Foreskin melanocyte (primary cell): ENCODE measurements at places on chromosomes 4 and X.

- no peak for DNase-seq
Observed at GRCh38 chr4:164531336-164531735, 222.6 kb upstream of the SMIM31 start.

GRCh38 chrX:106035064-106035463, 3.5 kb downstream of the SERPINA7 start:
- DNase-seq: no peak

DNA sequence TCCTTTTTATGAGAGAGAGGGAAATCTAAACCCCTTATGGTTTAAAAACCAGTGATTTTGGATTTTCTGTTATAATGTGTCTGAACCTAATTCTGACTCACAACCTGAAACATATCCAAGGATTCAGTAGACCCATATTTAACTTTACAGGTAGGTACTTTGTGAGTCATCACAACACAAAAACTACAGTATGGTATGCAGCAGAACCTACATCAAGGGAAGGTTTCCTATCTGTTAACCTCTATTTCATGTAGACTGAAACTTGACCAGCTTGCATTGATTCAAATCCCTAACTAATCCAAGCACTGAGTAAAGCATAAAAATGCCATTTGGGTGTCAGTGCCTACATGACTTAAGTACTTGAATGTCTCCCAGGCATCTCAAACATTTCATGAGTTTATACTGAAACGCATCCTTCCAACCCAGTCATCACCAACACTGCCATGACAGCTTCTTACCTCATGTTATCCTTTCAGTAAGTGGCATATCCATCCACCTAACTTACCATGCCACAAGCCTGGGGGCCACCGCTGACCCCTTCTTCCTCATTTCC, 4.3 kb upstream of the ARHGAP10 start:
- DNase-seq: no peak

GRCh38 chrX:136577552-136577951, 45.5 kb downstream of the VGLL1 start:
- DNase-seq: no peak

DNA sequence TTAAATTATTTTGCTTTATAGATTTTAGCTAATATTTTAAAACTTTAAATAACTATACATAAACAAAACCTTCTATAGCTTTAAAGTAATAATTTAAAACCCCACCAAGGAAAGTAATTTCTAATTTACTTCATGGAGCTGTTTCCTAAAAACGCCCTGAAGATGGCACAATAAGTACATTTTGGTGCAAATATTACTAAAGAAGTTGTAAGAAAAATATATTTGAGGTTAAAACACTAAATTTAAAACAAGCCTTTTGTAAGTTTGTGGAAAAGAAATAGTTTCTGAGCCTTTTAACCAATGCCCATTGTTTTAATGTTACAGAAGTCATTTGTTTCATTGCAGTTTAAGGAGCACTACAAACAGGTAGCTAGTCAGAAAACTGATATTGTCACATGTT, 137.4 kb upstream of the AGA start:
- DNase-seq: no peak

DNA sequence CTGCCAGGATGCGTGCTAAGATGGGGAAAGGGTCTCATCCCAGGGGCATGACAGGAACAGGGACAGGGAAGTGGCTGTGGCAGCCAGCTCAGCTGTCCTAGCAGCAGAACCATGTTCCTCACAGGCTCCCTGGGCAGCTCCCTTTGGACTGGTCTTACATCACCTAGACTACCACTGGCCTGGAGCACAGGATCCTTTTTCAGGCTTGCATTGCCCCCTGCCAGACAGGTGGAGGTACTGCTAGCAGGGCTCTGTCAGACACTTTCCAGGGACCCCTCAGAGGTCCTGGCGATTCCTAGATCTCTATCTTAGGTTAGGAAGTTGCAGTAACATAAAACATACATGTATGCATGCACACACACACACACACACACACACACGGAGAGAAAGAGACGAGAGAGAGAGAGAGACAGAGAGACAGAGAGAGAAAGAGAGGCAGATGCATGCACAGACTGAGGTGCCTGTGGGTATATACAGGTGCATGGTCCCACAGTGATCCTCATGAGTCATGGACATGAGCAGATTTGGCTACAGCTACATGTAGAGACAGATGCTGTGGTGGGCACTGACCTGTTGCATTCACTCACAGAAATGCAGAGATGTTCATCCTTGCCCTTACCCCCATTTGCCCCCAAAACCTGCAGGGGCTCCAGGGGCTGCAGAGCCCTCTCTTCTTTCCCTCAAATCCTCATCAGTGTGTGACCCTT, 63.6 kb downstream of the STARD8 start:
- no peak for DNase-seq

GRCh38 chr4:67109276-67109675, 436.0 kb downstream of the CENPC start:
- no peak for DNase-seq

GRCh38 chr4:120921456-120922380, 808 bp downstream of the PRDM5 start:
- DNase-seq: peak; percentile 57

DNA sequence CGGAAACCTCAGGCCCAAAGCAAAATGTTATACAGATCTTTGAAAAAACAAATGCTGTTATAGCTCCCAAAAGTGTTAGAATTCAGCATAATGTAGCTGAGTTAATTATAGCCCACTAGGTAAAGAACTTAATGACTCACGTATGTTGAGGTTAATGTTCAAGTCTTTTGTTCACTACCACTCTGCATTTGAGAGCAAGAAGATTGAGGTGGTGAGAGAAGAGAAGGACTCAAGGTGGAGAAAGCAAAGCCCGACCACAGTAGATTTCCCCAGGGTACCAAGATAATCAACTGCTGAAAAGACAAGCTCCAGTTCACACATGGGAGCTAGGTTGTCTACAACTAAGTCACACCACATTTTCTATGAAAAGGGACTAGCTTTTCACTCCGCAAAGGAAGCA, 480.2 kb downstream of the DTHD1 start:
- DNase-seq: no peak

- DNase-seq: peak; percentile 73
Observed at GRCh38 chrX:103565752-103566151, 19.6 kb upstream of the TCEAL4 start.

- no peak for DNase-seq
Observed at GRCh38 chr4:84905646-84906045, 60.8 kb downstream of the WDFY3 start.

- no peak for DNase-seq
Observed at GRCh38 chr4:2606960-2607506, 70.6 kb downstream of the FAM193A start.

GRCh38 chr4:23171976-23172375, 479.2 kb downstream of the GBA3 start:
- DNase-seq: peak; percentile 69

- DNase-seq: no peak
Observed at GRCh38 chr4:158841540-158841939, 72.7 kb downstream of the FNIP2 start.

DNA sequence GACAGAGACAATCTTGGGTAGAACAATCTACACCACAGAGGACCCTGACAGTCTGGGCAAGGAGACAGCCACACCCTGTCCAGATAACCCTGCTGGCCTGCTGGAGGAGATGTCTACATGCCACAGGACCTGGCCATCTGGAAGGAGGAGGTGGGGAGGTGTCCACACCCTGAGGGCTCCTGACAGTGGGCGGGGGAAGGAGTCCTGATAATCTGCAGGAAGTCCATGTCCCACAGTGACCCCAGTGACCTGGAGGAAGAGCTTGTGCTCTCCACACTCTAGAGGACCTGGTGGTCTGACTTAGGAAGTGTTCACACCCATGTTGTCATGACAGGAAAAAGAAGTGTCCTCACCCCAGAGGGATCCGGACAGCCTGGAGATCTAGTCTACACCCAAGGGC, 5.5 kb downstream of the SUV39H1 start:
- no peak for DNase-seq

DNA sequence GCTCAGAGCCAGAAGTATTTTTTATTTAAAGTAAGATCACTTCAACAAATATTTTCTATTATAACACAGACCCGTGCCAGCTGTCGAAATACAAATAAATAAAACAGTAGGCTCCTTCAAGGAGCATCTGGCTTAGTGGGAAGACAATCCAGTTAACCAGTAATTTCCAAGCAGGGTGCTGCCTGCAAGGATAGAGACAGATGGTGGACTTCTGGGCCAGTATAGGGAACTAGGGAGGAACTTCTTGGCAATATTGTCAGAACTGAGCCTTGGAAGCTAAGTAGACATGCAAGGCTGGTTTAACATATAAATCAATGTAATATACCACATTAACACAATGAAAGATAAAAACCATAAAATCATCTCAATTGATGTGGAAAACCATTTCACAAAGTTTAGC, 17.0 kb upstream of the MTMR1 start:
- no peak for DNase-seq

GRCh38 chrX:1600406-1601050, 9.1 kb downstream of the AKAP17A start:
- DNase-seq: no peak

GRCh38 chrX:39802908-39803307, 294.9 kb downstream of the BCOR start:
- no peak for DNase-seq

GRCh38 chr4:151359576-151359975, 34.2 kb upstream of the SH3D19 start:
- peak; percentile 95 for DNase-seq

GRCh38 chr4:100062921-100063320, 112.8 kb upstream of the H2AZ1 start:
- no peak for DNase-seq

DNA sequence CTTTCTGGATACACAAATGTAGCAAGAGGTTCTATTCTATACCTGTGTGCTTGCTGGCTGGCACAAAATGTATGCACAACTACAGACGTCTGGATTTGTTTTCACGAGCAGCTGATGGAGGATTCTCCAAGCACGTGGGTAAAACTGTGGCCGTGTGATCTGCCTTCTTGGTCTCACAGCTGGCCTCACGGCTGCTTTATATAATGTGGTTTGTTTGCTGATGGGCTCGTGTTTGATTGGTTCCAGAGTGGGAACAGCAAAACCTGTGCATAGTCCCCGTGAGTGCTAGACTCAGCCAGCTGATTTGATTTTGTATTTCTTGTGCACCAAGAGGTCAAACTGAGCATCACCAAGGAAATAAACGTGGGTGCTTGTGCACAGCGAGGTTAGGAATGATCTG, 262.6 kb upstream of the RPS6KA3 start:
- DNase-seq: no peak

DNA sequence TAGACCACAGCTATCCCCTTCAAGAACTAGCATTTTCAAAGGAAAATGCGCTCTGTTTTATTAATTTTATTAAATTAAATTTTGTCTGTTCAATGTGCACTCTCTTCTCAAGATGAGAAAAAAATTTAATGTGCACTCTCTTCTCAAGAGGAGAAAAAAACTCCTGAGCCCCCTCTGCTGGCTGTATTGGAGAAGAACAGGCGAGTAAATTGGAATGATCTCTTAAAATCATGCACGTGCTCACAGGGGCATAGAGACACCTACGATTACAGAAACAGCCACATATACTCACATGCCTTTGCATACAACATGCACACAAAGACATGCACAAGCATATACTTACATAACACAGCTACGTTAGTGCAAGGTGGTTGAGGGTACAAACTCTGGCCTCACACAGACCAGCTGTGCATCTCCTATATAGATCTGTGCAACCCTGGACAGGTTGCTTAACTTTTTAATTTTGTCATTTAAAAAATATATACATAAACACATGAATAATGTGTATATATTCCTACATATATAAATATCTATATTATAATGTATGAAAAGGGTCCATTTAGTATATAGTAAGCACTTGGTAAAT, 176.2 kb upstream of the CXorf66 start:
- DNase-seq: no peak

- DNase-seq: no peak
Observed at GRCh38 chr4:81594490-81595159, 122.9 kb upstream of the RASGEF1B start.

DNA sequence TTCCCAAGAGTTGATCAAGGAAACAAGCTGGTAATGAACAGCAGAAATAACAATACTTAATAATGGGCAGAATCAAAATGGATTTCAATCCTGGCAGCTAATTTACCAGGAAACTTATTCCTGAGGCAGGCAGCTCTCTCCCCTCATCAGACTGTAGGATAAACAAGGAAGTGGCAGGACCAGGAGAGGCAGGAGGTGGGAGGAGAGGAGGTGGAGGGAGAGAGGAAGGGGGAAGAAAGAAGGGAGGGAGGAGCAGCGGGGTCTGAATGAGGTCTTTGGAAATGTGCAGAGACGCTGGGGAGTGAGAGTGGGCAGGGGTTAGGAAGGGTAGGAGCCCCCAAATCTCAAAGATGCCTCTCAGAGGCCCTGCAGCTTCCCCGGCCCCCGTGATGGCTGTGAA, 231.5 kb downstream of the BCOR start:
- DNase-seq: no peak
